Stimulated activated CD4-positive, alpha-beta T cell treated with anti-CD3 and anti-CD28 coated beads, Interleukin-4, amount 100 ng/mL, for 4 hours (primary cell): ENCODE measurements at places on chromosomes 16 and 17.

GRCh38 chr17:68993112-68993511 is 37.9 kb upstream of the ABCA8 start:
- DNase-seq: no peak

- no peak for DNase-seq
These were observed 111.7 kb downstream of the IRF8 start for GRCh38 chr16:86010680-86011141.

DNA sequence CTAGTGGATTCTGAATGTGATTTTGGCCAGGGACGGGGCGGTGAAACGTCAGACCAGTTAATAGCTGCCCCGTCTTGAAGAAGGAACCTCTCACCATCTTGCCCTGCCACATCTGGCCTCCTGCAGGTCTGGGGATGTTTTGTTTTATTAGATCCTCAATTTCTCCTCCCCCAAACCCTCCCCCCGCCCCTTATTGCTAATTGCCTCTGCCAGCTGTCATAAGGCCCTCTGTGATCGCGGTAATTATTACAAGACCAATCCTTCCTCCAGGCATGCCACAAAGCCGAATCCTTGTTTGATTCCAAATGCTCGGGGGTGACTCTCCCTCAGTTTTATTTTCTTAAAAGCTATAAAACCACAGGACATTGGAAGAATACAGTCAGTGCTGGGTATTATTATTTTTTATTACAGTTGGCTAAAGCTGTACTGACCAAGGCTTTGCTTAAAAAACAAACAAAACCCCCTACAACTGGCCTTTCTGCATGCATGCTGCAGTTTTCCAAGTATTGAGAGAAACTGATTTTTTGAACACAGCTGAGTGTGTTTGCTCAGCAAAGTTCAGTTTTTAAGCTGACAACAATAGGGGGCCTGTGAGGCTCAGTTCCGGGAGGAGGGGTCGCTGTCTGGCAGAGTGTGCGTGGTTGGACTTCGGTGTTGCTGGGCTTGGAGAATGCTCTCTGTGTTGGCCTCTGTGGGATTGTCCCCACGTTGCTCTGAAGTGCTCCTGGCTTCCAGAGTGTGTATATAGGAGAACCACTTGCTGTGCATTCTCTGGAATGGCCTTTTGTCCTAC is 1.7 kb downstream of the KSR1 start:
- DNase-seq: no peak

DNA sequence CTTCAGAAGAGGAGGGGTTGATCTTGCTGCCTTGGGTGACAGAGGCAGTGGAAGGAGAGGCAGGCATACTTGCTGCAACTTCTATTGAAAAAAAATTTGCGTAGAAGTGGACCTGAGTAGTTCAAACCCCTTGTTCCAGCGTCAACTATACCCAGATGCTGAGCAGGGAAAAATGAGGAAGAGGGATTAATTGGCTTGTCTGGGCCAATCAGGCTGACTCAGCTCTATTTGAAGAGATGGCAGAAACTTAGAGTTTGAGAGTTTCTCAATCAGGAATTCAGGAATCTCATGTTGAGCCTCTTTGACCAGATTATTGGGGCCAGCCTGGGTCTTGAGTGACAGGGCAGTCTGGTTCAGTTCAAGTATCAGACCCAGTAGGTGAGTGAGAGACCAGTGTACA is 17.6 kb downstream of the CASC3 start:
- no peak for DNase-seq

- no peak for DNase-seq
These were observed 11.7 kb downstream of the ANKRD11 start for GRCh38 chr16:89478576-89479221.

- DNase-seq: no peak
These were observed 169.9 kb downstream of the CYB561 start for GRCh38 chr17:63275971-63276745.

DNA sequence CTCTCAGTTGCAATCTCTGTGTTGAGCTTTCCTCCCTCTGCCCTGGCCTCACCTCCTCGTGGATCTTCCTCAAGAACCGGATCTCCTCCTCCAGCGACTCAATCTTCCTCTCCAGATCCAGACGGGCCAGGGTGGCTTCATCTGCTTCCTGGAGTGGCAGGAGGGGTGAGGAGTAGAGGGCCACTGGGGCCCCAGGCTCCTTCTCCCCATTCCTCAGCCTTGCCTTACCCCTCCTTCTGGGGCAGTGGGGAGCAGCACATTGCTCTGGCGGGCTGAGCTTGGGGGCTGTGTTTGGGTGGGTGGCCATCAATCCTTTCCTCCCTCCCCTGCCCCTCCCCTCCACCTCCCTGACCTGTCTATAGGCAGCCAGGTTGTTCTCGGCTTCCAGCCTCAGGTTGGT is 1.6 kb downstream of the GFAP start:
- DNase-seq: no peak

GRCh38 chr17:56581635-56582627 is 11.6 kb upstream of the NOG start:
- DNase-seq: no peak

- DNase-seq: no peak
These were observed 17.2 kb upstream of the RBFOX3 start for GRCh38 chr17:79627766-79628690.

DNA sequence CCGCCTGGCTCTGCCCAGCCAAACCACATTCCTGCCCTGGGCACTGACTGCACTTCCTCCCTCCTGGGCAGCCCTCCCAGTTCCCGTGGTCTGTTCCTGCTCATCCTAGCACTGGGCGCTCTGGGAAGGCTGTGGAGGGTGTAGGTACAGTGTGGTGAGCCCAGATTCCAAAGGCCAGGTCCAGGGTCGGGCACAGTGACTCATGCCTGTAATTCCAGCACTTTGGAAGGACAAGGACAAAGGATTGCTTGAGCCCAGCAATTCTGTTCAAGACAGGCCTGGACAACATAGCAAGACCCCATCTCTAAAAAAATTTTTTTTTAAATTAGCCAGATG is 30.6 kb downstream of the C16orf74 start:
- DNase-seq: no peak

- DNase-seq: no peak
These were observed 53.1 kb upstream of the MARCHF10 start for GRCh38 chr17:62860962-62861873.

GRCh38 chr17:32780721-32781120 is 96.2 kb downstream of the MYO1D start:
- no peak for DNase-seq

GRCh38 chr16:88702371-88703210 is 3.6 kb downstream of the RNF166 start:
- DNase-seq: no peak

GRCh38 chr17:63433746-63434591 is 12.1 kb downstream of the CYB561 start:
- DNase-seq: no peak

DNA sequence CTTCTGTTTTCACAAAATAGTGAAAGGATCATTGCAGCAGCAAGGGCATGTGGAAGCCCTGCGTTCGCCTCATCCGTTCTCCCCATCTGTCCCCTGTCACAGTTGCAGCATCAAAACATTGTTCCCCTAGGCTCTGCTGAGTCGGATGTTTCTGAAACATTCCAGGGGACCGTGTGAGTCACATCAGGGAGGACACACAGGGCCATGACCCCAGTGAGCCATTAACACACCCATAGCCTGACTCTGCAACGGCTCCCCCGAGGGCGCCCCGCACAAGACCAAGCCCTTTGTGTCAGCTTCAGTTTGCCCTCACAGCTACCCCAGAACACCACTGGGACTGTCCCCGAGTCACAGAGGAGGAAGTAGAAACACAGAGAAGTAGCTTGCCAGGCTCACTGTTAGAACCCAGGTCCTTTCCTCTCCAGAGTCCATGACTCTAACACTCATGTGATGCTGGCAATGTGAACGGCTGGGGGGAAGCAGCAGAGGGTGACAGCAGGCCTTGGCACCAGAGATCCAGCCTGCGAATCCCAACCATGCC is 63.3 kb upstream of the HSBP1 start:
- DNase-seq: no peak

- no peak for DNase-seq
These were observed 34.0 kb downstream of the YPEL2 start for GRCh38 chr17:59365383-59365981.

GRCh38 chr17:47695429-47696376 is 1.7 kb downstream of the TBKBP1 start:
- no peak for DNase-seq

- DNase-seq: no peak
These were observed 782.7 kb upstream of the KIF2B start for GRCh38 chr17:53039981-53040380.

GRCh38 chr17:57408071-57408811 is 151.9 kb downstream of the MSI2 start:
- no peak for DNase-seq

GRCh38 chr16:50557046-50557445 is 8.8 kb downstream of the NKD1 start:
- no peak for DNase-seq

- no peak for DNase-seq
These were observed 320.8 kb downstream of the CDH8 start for GRCh38 chr16:61715393-61715792.
